ENCODE measurements at places on chromosomes 2 and 18. TPM values are rescaled to one million over a fixed set of nuclear protein-coding genes. Genes with fewer than 3 reads are reported as not detected.

DNA sequence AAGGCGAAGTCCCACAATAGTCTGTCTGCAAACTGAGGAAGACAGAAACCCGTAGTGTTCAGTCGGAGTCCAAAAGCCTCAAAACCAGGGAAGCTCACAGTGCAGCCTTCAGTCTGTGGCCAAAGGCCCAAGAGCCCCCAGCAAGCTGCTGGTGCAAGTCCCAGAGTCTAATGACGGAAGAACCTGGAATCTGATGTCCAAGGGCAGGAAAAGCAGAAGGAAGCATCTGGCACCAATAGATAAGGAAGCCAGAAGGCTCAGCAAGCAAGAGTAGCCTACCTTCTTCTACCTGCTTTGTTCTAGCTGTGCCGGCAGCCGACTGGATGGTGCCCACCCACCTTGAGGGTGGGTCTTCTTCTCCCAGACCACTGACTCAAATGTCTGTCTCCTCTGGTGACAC lies 21.8 kb downstream of the CFAP210 start:
- no peak for DNase-seq

- DNase-seq: no peak
Observed at GRCh38 chr18:76824754-76825153, 2.4 kb downstream of the ZNF236 start.

- DNase-seq: no peak
Observed at GRCh38 chr2:102335871-102336366, 19.7 kb upstream of the IL18R1 start.

- DNase-seq: no peak
Observed at GRCh38 chr2:99899882-99900281, 242.5 kb downstream of the AFF3 start.

DNA sequence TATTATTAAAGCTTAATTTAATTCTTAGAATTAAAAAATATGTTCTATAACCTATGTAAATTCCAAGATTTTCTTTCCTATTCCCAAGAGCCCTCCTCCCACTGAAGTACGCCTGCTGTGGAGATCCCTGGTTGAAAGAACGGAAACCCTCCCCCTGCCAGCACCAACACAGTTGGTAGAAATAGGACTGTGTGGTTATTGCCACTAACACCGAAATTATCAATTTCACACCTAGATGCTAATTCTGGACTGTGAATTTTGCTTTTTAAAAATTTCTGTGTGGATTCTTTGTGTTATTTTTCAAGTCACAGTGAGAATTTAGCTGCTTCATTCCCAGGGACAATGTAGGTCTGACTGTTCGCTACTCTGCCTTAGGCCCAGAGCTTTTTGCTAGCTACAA lies 305.8 kb upstream of the HNMT start:
- no peak for DNase-seq

- no peak for DNase-seq
Observed at GRCh38 chr18:47399475-47399874, 148.0 kb upstream of the SKOR2 start.

DNA sequence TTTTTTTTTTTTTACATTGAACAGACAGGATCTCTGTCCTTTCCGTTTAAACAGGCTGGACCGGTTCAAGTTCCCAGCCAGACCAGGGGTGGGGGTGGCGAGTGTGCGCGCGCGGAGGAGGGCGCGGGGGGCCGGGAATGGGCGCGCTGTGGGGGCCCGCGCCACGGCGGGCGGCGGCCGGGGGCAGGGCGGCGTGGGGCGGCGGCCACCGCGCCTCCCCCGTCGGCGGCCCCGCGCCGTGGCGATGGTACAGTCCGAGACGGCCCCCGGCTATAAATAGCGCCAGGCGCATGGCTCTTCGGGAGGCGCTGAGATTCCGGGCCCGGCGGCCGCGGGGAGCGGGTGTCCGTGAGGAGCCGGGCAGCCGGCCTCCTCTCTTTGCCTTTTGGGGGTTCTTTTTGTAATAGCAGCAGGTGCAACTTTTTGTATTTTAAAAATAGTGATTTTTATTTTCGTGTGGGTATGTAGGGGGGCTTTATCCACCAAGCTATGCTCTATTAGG lies 430 bp upstream of the CELF4 start:
- no peak for DNase-seq

DNA sequence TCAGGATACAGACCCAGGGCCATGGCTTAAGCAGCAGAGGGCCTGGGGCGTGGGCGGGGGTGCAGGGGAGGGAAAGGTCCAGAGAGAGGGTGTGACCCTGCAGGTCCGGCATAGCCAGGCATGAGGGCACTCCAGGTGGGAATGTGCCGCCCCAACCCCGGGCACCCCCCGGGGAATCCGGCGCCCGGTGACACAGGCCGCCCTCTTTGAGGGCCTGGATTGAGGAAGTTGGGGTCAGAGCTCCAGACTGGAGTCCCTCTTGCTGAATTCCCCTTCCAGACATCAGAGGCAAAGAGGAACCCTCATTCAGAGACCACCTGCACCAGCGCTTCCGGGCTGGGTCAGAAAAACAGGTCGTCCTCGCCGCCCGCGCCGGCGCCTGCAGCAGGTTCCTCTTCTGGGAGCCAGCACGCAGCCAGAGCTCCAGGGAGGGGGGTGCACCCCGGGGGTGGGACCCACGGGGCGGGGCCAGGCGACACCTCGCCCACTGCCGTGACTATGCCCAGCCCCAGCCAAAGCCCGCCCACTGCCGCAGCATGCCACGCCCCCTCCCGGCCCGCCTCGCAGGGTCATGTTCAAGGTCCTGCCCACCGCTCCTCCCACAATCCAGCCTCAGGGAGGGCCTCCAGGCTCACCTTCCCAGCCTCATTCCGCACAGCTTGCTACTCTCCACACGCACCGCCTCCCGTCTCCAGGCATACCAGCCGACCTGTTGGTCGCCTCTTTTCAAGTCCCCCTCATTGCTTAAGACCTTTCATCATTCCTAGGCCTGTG lies 98.3 kb upstream of the ID2 start:
- DNase-seq: peak; percentile 47

DNA sequence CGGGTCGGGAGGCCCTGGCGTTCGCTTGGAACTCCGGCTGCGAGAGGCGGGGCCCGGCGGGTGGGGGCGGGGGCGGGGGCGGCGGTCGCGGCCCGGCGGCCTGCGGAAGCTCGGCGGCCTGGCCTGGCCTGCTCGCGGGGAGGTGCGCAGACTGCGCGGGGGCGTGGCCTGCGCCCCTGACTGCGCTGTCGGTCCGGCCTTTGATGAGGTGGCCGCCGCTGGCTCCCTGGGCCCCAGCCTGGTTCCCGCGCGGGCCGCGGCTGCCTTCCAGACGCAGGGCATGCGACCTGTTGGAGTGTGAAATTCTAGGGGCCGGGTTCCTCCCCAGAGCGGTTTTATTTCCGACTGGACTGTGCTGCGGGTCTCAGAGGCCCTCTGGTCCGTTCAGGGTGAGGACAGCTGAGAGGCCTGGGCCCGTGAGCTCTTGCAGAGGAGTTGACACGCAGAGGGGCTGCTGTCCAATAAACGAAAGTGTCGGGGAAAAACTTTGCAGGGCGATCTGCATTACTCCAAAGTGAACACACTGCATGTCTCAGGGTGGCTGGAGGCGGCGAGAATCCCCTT lies 629 bp downstream of the NRBP1 start:
- no peak for DNase-seq

- DNase-seq: no peak
Observed at GRCh38 chr2:160270571-160271113, 70.6 kb upstream of the ITGB6 start.

GRCh38 chr2:97766567-97766966 lies 53.2 kb downstream of the ZAP70 start:
- DNase-seq: no peak

GRCh38 chr2:12032975-12033374 lies 286.5 kb downstream of the LPIN1 start:
- DNase-seq: no peak

Gene DPP10
- 0.06 TPM for total RNA-seq

Gene SRD5A2
- total RNA-seq: under 0.01 TPM

Gene FECH
- total RNA-seq: 43.1 TPM

Gene WDR54
- total RNA-seq: 45.1 TPM

Gene MC5R
- not detected for total RNA-seq
